ENCODE measurements at places on chromosomes 7 and 10. TPM values are rescaled to one million over a fixed set of nuclear protein-coding genes. Genes with fewer than 3 reads are reported as not detected.

- no peaks in the 10 kb centered on the region for H3K4me1 ChIP-seq
- no peak overlapping the region for H3K27ac ChIP-seq
- H3K36me3 ChIP-seq: no peaks in the 10 kb centered on the region
Measured at GRCh38 chr10:17795813-17796594, 13.1 kb upstream of the MRC1 start.

GRCh38 chr7:40717242-40717641 is 582.4 kb downstream of the SUGCT start:
- H3K36me3 ChIP-seq: no peaks in the 10 kb centered on the region
- H3K27me3 ChIP-seq: no peaks in the 10 kb centered on the region
- no peak for DNase-seq
- no peak overlapping the region for H3K4me3 ChIP-seq
- H3K4me1 ChIP-seq: no peaks in the 10 kb centered on the region

The HACD1 gene
- total RNA-seq: 16.6 TPM

GRCh38 chr10:63703740-63704345 is 182.6 kb downstream of the REEP3 start:
- no peak for DNase-seq
- no peaks in the 10 kb centered on the region for H3K27me3 ChIP-seq
- no peaks in the 10 kb centered on the region for H3K36me3 ChIP-seq

DNA sequence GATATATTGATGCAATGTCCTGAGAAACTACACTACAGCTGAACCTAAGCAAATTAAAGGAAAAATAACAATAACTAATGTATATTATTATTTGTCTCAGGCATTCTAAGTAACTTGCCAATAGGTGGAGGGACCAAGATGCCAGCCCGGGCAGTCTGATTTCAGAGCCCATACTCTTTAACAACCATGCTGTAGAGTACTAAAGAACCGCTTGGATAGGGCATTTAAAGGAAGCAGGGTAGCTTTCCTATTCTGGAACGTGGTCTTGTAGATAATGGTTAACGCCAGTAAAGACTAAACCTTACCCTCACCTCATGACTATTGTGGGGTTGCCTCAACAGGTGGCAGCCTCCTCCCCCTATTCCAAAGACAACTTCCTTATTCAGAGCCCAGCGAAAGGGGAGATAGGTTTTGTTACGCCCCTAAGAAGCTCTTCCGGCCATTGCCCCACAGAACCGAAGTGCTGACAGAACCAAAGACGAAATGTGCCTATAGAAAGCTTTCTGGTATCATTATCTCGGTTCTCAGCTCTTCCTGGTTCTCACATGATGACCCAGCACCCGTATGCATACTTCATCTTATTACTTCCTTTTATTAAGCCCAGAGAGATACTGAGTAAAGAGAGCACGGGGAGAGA is 707 bp upstream of the C1GALT1 start:
- H3K36me3 ChIP-seq: no peaks in the 10 kb centered on the region
- no peaks in the 10 kb centered on the region for H3K27me3 ChIP-seq
- peak; percentile 74 for DNase-seq
- peak overlapping the region; percentile 78 for H3K27ac ChIP-seq

DNA sequence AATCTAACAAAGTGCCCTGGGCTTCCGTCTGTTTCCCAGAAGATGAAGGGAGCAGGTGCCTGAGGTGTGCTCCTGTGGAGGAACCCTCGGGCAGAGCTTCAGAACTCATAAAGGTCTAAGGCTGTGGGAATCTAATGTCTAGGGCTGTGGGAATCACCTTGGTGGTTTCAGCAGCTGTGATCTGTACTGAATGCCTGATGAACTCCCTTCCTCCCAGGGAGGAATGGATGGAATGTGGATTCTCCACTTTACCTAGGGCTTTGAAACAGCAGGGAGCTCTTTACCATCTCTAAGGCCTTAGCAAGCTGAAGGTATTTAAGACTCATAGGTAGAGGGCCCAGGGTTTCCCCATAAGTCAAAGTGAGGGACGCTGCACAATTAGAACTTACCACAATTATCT is 36.0 kb upstream of the SEMA3E start:
- H3K4me1 ChIP-seq: peaks cover 2% of the 10 kb centered on the region

The RBP4 gene
- total RNA-seq: 35.4 TPM

DNA sequence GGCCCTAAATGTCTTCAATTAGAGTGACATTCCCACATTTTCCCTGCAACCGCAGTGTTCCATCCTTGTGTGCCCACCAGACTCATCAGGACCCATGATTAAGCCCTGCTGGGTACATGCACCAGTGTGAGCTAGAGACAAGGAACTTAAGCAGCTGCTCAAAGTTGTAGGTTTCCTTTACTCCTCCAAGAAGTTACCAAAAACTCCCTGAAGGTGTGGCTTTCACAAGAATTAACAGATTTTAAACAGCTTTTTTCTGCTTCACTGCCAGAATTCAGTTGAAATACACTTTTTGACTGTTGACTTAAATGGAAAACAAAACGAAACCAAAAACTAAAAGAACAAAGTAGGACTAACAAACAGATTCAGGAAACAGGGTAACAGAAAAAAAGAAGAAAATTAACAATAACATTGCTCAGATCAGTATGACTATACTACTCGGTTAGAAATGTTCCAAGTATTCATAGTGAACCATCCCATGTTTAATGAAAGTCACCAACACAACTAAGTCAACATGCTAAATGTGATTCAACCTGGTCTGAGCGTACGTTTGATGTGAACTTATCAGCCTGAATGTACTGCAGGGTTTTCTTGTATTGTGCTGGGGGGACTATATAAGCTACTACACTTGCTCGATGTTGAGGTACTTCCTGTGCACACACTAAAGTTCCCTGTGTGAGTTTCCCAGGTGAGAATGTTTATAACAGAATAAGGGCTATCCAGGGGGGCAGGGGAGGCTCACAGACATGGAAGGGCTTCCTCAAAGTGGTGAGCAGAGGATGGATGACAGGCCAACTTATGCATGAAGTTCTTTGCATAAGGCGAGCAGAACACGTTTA is 22.2 kb downstream of the SLC37A3 start:
- no peak for DNase-seq
- peaks cover 10% of the 10 kb centered on the region for H3K36me3 ChIP-seq
- no peaks in the 10 kb centered on the region for H3K4me1 ChIP-seq

GRCh38 chr10:101687071-101687658 is 7.8 kb downstream of the FBXW4 start:
- H3K36me3 ChIP-seq: no peaks in the 10 kb centered on the region
- H3K27ac ChIP-seq: no peak overlapping the region
- H3K4me3 ChIP-seq: no peak overlapping the region
- peaks cover 38% of the 10 kb centered on the region for H3K4me1 ChIP-seq
